ENCODE measurements at places on chromosomes 1 and 21.

DNA sequence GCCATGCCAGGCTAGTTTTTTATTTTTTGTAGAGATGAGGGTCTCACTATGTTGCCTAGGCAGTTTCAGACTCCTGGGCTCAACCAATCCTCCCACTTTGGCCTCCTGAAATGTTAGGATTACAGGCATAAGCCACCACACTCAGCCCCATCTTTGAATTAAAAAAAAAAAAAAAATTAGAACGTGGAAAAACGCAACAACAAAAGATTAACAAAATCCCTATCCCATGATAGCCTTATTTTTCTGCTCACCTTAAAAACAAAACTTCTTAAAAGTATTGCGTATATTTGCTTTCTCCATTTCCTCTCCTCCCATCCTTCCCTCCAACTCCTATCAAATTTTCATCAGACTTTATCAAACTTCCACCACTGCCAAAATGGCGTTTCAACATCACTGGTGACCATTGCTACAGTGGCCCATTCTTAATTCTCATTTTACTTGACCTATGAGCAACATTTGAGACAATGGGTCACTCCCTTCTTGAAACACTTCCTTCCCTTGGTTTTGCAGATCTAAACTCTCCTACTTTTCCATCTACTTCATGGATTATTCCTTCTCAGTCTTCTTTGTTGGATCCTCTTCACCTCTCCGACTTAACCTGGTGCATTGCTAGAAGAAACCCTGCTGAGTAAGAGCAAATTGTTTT lies 579 bp upstream of the ZNF684 start:
- DNase-seq: no peak

GRCh38 chr1:145978854-145979745 lies 14.6 kb downstream of the POLR3GL start:
- DNase-seq: peak; percentile 87

DNA sequence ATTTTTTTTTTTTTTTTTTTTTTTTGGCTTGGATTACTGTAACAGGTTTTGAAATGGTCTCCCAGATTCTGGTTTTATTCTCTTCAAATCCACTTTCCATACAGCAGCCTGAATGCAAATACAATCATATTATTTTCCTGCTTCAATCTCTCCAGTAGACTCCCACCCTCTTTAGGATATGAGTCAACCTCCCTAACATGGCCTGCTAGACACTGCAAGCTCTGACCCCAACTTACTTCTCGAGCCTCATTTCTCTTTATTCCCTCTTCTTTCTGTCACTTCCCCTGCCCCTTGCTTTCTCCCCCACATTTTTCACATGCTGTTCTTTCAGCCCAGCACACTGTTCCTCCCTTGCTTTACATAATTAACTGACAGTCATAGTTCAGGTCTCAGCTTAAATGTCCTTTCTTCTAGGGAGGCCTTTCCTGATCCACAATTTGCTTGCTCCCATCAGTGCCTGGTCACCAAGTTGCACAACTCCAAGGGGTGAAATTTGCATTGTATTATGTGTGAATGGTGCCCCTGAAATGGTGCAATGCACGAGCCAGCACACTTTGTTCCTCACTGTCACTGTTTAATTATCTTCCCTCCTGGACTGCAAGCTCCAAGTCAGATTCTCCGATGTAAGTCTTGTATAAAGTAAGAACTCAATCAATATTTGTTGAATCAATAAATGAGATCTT lies 22.1 kb upstream of the IL19 start:
- DNase-seq: no peak

DNA sequence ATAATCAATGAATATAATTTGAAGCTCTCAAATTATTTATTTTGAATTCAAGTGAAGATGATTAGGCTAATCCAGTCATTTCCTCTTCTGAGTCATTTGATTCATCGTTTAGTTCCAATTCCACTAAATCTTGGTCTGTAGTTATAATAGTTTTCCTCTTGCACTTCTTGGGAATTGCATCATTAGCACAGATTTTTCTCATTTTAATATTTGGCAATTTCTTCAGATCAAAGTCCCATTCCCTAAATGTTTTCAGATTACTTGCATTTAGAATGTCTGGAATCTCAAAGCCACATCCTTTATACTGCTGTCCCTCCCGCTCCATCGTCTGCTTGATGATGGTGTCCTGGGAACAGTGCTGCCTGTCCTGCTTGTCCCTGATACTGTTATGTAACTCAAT lies 43.5 kb downstream of the MAST2 start:
- no peak for DNase-seq

DNA sequence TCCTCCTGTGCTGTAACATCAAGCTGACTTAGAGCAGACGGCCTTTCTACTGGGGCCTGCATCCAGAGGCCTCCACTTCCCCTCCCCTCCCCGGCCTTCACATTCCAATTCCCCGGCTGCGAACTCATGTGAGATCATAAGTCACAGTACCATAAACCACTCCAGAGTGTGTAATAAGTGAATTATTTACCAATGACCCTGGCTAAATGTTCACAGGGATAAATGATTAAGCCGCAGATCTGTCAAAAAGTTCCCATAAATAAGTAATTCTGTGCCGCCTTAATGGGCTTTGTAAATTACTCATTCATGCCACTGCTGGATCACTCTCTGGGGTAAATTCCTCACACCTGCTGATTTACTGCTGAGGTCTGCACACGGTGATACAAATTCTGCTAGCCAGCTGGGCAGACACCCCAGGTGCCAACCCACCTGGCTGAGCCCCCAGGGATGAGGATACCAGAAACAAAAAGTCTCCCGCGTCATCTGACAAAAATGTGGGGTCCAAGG lies 27.4 kb upstream of the KIRREL1 start:
- DNase-seq: no peak

GRCh38 chr1:41475859-41476567 lies 8.5 kb downstream of the EDN2 start:
- no peak for DNase-seq

GRCh38 chr21:15005391-15005790 lies 59.4 kb downstream of the NRIP1 start:
- DNase-seq: peak; percentile 5

- no peak for DNase-seq
These were observed 139.2 kb downstream of the CASZ1 start for GRCh38 chr1:10657088-10657847.

GRCh38 chr1:10494418-10494753 lies 19.6 kb downstream of the PEX14 start:
- no peak for DNase-seq

- DNase-seq: no peak
These were observed 131.9 kb upstream of the B3GALT2 start for GRCh38 chr1:193318347-193318746.

GRCh38 chr1:9249534-9250410 lies 15.2 kb downstream of the H6PD start:
- DNase-seq: peak; percentile 51

GRCh38 chr1:227532019-227532619 lies 31.2 kb upstream of the ZNF678 start:
- no peak for DNase-seq

DNA sequence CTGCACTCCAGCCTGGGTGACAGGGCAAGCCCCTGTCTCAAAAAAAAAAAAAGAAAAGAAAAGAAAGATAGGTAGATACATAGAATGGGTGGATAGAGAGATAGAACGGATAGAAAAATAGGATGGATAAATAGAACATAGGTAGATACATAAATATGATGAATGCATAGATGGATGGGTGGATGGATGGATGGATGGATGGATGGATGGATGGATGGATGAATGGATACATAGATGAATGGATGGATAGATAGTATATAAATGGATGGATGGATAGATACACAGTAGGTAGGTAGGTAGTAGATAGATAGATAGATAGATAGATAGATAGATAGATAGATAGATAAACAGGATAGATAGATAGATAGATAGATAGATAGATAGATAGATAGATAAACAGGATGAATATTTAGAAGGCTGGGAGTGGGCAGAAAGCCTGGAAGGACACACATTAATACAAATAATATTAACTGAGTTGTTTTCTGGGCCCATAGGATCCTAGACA lies 87.0 kb downstream of the PDE9A start:
- DNase-seq: no peak

- DNase-seq: peak; percentile 69
These were observed 32.5 kb downstream of the LRRC3 start for GRCh38 chr21:44487831-44488230.

- no peak for DNase-seq
These were observed 7.3 kb upstream of the FGGY start for GRCh38 chr1:59289570-59289969.

DNA sequence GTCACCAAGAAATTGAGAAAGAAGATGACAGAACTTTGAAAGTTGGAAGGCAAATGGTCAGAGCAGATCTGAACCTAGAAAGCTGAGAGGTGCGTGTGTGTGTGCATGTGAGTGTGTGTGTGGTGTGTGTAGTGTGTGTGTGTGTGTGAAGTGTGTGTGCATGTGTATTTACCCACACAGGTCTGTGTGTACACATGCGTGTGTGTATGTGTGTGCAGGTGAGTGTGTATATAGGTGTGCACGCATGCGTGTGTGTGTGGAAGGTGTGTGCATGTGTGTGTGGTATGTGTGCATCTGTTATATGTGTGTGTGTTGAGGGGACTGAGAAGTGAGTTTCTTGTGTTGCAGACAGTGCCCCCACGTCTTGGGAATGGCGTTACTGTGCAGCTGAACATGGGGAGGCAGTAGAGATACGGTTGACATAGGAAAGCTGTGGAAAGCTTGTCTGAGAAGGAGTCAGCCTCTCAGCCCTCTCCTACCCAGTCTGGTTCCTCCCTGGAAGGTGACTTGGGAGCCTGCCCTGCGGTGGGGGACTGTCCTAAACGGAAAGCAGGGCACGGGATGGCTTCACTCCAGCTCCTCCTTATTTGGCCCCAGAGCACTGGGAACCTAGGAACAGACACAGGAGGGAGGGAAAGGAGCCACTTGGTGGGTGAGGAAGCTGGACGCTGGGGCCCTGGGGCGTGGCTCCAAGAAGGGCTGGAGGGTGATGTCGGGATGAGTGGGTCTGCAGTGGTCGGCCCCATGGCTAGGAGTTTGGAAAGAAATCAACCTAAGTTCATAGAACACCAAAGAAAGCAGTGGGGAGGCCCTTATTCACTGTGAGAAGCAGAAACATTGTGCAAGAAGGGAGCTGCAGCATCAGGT lies 97.2 kb downstream of the PCBP3 start:
- DNase-seq: no peak

DNA sequence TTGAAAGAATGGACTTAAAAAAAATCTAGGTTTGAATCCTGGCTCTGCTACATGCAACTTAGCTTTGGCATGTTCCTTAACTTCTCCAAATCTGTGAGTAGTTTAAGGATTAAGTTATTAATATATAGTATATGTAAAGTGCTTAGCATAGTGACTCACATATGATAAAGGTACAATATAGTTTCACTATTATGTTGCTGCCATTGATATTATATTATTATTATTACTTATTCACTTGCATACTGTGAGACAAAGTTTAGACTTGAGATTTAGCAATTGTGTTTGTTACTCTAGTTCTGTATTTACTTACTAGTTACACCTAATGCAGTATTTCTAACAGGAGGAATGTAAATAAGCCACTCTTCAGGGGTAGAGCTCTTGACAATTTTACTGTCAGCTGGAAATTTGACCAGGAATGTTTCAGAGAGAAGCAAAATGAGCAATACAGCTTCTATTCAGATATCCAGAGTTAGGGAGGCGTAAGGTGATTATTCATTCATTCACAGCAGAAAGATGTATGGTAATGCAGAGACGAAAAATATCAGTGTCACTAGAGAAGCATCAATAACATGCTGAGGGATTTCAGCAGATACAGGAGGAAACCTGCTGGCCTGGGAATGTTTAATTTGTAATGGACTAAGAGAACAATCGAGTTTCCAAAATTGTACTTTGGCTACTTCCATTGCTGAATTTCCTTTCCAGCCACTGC lies 25.5 kb downstream of the RGS7 start:
- DNase-seq: no peak

DNA sequence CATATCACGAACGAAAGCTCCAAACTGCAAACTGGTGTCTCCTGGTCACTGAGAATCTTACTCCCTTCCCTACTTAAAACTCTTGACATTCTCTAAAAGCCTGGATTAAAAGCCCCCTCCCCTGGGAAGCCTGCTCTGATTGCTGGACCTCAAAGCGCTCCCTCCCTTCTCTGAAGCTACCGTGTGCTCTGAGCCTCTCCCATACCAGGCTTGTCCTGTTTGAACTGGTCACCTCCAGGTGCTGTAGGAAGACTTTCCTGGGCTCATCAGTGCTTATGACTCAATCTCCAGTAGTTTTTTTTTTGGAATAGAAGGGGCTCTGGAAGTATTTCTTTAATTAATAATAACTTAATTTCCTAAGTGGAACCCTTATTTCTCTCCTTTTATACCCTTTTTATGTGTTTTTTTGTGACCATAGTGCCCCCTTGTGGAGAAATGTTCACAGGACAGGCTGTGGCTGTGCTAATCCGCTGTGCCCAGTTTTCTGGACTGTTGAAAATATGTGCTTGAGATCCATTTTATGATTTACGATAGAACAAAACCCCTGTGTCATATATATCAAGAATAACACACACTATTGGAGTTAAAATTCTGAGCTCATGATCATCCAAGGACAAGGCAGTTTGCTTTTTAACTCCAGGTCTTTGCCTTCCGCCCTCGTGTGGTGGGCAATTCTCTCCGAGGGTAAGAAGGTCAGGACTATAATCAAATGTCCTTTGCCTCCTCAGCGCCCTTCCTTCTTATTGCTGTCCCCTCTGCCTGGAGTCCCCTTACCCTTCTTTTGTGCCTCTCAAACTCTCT lies 16.9 kb downstream of the MTARC1 start:
- DNase-seq: peak; percentile 40

GRCh38 chr1:95035536-95035935 lies 37.2 kb downstream of the ALG14 start:
- no peak for DNase-seq

GRCh38 chr21:24420689-24421088 lies 1186.6 kb downstream of the MRPL39 start:
- DNase-seq: no peak

GRCh38 chr1:65109487-65109886 lies 38.5 kb upstream of the AK4 start:
- no peak for DNase-seq

- no peak for DNase-seq
These were observed 52.9 kb upstream of the SRSF10 start for GRCh38 chr1:24032981-24033380.

DNA sequence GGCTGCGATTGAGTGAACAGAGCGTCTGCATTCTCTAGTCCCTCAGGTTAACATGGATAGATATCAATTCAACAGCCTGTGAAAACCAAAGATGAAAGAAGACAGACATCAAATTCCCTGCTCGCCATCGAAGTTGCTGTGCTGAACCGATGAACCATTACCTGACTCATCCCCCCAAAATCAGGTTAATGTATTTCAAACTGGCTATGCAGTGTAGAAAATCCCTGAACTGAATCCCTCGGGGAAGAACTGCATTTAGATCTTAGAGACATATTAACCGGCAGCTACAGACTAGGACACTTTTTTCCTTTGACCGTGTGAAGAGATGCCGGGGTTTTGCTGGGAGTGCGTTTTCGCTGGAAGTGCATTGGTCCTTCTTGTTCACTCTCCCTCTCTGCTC lies 213.2 kb upstream of the KIAA0040 start:
- DNase-seq: no peak

- no peak for DNase-seq
These were observed 34.3 kb downstream of the TNFSF18 start for GRCh38 chr1:173016419-173016818.
